Stimulated activated CD8-positive, alpha-beta memory T cell treated with anti-CD3 and anti-CD28 coated beads, Interleukin-7, amount 100 ng/mL, for 1 hour (primary cell): ENCODE measurements at places on chromosomes 3 and 15.
A peak's percentile ranks its signal among the peaks of the same experiment; 100 is the strongest.

- no peak for DNase-seq
Observed at GRCh38 chr15:99447497-99448371, 118.0 kb upstream of the MEF2A start.

DNA sequence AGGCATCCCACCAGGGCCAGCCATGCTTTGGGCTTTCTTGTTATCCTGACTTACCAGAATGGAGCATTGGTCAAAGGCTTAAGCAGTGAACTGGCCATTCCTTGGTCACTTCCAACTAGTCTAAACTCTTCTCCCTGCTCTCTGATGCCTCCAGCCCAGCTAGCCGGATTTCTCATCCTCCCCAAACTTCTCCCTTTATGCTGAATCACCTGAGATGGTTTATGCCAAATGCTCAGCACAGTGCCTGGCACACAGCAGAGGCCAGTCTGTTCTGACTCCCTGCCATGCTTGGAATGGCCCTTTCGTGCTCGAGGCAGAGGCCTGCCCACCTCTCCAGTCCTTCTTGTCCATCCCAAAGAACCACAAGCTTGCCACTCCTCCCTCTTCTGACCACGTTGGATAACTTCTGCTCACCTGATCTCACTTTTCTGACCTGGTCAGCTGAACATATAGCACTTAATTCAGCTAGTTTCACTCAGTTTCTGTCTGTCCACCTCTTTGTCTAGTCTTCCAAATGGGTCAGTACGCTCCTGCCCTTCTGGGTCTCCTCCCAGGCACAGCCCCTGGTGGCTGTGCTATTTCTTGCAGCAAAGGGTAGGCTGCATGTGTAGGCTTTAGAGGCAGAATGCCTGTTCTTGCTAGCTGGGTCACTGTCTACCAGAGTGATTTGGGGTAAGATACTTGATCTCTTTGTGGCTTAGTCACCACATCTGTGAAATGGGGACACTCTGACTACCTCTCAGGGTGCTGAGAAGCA lies 2.2 kb upstream of the RBP1 start:
- no peak for DNase-seq

DNA sequence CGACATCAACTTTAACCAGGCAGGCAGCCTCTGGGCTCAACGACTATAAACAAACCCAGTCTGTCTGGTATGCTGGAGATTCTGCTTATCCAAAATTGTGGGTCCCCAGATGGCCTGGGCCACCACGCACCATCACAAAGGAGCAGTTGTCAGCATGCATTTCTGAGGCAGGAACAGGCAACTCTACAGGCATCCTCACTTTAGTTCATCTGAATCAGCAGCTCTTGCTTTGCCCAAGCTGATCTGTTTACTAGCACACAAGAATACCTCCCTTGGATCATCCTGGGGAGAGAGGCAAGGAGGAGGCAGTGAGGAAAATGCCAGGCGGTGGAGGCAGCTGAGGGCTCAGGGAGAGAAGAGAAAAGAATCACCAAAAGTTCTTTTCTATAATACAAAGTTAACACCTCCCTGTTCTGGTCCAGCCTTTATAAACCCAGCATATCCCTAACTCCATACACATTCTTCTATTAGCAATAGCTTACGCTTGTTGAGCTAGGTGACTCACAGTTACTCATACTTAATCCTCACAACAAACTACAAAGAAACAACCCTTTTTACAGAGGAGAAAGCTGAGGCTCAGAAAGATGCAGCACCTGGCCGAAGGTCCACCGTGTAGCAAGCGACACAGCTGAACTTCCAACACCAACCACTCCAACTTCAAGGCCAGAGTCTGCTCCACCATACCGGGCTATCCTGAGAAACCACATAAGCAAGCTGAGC lies 33.6 kb downstream of the ZDHHC3 start:
- no peak for DNase-seq

GRCh38 chr15:71301958-71302621 lies 186.8 kb downstream of the THSD4 start:
- no peak for DNase-seq

DNA sequence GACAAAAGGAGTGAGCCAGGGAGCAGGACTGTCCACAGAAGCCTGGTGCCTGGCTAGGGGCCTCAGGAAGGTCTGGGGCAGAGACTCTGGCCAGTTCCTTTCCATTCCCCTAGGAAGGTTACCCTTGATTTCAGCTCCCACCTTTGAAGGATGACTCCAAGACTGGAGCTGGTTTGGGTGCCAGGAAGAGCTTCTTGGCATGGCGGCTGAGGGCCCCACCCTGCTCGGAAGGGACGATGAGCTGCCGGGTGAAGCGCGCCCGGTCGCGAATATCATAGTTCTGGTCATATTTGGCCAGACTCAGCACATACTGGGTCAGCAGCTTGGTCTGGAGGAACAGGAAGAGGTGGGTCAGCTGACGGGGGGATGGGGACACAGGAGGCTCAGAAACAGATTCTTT lies 19.4 kb upstream of the CPEB1 start:
- DNase-seq, result no peak

- no peak for DNase-seq
Observed at GRCh38 chr3:175879417-175879816, 1020.3 kb downstream of the NAALADL2 start.

DNA sequence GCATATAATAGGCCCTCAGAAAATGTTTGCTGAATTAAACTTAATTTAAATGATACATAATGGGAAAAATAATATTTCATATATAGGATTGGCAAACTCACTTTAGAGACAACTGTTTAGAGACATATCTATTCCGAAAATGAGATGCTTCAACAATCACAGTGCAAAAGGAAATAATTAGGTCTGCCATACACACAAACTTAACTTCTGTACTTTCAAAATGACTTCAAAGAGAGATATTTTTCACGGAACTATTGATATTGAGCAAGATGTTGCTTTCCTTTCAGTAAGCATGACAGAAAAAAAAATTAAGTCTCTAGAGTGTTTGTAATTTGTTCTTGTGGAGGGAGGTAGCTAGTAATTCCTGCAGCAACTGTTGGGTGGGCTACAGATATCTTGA lies 769.5 kb downstream of the TUSC7 start:
- DNase-seq, result no peak

- DNase-seq, result peak; percentile 11
Observed at GRCh38 chr3:195863121-195864061, 45.0 kb downstream of the TNK2 start.

- no peak for DNase-seq
Observed at GRCh38 chr3:117954131-117954530, 1080.5 kb downstream of the IGSF11 start.

- DNase-seq, result no peak
Observed at GRCh38 chr3:61269435-61269834, 18.2 kb upstream of the FHIT start.

DNA sequence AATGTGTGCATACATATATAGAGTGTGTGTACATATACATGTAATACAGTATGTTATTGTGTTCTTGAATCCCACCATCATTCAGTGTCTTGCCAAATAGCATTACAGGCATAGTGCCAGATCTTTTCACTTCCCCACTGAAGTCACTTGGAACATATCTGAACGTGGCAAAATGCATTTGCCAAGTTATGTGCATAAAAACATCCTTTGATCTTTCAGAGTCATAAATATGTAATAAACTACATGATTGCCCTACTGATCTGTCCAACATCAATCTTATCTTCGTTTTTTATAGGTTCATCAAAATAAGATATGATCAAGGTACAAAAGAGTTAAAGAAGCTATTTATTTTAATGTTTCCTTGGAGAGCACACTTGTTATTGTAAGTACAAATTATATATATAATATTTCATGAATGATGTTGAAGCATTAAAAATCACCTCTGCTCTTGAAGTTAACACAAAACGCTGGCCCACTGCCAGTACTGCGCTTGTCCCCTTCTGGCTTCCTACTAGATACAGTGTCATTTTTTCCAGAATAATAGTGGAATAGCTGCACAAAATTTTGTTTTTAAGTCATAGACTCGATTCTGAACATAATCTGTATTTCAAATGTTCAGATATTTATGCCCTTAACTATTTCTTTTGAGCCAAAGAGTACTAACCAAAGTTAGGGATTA lies 549.5 kb upstream of the ARRDC4 start:
- DNase-seq, result no peak

- DNase-seq, result no peak
Observed at GRCh38 chr15:68441045-68441743, 9.2 kb upstream of the ITGA11 start.

DNA sequence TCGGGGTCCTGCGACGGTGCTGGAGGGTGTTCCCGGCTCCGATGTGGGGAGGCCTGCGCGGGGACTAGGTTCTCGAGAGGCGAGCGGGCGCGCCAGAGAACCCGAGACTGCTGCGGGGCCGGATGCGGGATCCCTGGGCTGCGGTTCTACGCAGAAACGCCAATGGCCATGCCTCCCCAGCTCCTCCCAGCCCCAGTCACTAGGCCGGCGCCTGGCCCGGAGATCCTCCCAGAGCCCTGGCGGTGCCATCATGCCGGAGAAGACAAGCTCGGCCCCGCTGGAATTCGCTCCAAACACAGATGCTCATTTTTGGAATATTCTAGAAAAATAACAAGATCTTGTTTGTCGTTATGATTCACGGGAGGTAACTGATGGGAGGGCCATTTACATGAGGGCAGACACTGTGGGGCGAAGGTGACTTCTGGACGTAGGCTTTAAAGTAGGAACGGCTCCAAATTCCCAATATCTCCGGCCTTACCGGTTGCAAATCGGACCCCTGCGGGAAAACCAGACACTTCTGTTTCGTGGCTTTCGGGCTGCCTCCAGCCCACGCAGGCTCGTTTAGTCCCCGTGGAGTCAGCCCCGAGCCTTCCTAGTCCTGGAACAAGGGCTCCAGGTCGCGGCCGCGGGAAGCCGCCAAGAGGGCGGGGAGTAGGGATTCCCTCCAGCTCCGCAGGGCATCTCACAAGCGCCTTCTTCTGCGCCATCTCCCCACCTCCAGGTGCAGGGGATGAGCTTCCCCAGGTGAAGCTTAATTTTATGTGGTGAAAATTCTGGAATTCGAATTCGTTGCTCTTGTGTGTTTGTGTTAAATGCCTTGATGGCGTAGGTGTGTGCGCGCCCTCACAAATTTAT lies 74.8 kb upstream of the POLG start:
- no peak for DNase-seq

GRCh38 chr3:163508206-163508605 lies 1570.1 kb downstream of the SI start:
- DNase-seq, result no peak
